RKO (cell line): ENCODE measurements at places on chromosomes 7 and 10.
A peak's percentile ranks its signal among the peaks of the same experiment; 100 is the strongest.

DNA sequence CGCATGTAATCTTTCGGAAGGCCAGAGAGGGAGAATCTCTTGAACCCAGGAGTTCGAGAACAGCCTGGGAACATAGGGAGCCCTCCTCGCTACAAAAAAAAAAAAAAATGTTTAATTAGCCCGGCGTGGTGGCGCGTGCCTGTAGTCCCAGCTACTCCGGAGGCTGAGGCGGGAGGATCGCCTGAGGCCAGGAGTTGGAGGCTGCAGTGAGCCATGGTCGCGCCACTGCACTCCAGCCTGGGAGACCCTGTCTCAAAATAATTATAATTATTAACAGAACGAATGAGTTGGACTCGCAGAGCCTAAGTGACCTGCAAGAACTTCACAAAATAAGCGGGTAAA, 794 bp downstream of the PCGF6 start:
- no peak for DNase-seq

DNA sequence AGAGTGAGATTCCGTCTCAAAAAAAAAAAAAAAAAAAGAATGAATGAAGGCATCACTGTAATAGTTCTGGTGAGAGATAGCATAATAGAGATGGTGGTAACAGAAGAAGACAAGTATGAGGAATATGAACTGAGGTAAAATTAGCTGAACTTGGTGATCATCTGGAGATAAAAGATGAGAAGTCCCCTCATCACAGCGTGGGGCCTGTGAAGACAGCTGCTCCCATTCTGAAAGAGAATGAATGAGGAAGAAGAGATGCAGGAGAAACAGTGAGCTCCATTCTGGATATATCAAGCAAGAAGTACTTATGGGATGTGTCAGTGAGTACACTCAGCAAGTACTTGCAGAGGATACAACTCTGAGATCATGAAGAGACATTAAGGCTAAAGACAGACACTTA, 28.7 kb downstream of the ARMH3 start:
- DNase-seq: peak; percentile 13

DNA sequence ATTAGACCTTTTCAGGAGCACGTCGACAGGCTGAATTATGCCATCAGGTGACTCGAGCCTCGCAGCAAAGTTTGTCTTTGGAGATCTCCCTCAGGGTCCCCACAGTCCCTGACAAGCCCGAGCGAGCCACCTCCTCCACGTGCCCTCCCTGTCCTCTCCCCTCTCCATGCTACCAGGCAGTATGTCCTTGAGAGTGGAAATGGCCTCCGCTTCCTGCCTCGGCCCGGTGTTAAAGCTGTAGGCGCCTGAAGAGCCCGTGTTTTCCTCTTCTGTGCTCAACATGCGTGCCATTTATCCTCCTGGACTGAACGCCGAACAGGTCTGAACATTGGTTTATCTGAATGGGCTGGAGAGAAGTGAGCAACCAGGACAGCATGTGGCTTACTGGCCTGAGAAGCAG, 82.6 kb downstream of the GPR26 start:
- DNase-seq: no peak

- DNase-seq: peak; percentile 25
Measured at GRCh38 chr10:52801947-52802346, 29.4 kb upstream of the MBL2 start.

DNA sequence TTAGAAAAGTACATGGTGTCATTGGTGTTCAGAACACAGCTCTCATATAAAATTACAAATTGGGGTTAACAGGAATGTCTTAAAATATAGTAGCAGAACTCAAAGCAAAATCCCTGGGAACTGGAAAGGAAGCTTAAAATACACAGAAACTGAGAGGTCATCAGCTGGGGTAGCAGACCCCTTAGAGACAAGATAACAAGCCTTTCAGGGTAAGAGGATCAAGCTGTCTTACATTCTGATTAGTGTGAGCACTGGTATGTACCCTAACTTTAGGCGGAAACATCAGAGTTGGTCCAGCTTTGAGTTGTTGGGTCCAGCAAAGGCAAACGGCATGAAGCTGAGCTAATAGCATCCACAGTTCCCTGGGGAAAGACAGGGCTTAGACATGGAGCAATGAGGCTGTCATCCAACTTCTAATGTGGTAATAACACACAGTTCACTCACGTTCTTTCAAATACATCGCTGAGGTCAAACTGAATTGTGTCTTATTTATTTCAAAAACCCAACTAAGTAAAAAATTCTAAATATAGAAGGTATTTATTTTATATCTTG, 32.6 kb downstream of the ARHGAP21 start:
- no peak for DNase-seq

GRCh38 chr10:49212783-49213182, 24.6 kb upstream of the TMEM273 start:
- DNase-seq: no peak

- DNase-seq: no peak
Measured at GRCh38 chr10:74055383-74056049, 57.6 kb downstream of the VCL start.

- DNase-seq: no peak
Measured at GRCh38 chr10:93147281-93147680, 73.6 kb downstream of the CYP26A1 start.

DNA sequence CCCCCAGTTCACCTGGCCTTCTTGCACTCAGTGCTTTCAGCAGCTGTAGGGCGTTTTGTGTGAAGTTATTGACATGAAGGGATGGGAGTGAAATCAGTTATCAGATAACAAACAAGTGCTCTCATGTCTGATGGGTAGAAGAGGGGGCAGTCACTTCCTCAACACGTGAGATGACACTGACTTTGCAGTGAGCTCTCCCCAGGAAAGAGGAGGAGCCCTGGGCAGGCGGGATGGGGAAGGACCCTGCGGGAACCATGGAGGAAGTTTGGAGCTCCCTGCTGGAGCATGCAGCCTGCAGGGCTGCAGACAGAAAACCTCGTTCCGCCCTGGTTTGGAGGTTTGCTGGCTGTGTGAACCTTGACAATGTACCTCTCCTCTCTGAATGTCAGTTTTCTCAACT, 38.7 kb downstream of the GPR26 start:
- no peak for DNase-seq

DNA sequence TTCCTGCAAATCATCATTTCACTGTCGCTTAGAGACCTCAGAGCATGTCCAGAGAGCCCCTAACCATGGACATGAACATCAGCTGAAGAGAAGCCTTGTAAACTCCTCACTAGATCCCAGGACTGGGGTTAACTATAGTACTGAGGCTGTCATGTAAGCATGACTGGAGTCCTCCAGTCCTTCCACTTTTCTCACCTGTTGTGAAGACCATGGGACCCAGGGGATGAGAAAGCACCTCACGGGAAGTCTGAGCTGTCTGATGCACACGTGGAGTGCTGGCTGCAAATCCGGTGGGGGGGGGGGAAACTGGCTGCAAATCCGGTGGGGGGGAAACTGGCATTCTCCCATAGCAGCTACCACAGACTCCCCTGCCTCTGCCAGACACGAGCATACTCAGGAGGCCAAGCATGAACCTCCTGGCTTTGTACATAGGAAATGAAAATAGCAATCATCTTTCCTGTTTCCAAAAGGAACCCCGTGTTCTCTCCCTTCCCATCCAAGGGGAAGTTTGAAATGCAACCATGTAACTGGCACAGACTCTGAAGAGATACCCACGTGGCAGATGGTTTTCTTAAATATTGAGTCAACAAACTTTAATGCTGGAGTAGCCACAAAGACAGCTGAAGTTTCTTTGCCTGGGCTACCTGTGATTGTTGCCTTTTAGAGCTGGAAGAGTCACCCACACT, 261.4 kb downstream of the ZMYND11 start:
- DNase-seq: no peak

- DNase-seq: no peak
Measured at GRCh38 chr10:77581738-77582137, 55.9 kb downstream of the KCNMA1 start.

DNA sequence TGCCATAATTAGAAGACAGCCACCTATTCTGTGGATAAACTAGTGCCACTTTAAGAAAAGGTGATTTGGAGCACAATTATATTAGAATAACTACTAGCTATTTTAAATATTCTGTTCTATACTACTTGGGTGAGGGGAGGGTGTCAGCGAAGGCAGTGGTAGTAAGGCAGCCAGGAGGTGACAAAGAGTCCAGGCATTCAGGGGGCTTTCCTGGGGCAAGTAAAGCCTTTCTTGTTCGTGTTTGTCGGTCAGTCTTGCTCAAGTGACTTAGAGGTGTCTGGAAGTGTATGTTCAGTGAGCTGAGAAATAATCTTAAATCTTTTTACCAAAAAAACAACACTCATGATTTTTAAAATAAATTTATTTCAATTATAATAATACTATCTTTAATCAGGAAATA, 34.4 kb downstream of the ADD3 start:
- no peak for DNase-seq

GRCh38 chr7:15594461-15594860, 32.6 kb upstream of the AGMO start:
- DNase-seq: no peak

- DNase-seq: no peak
Measured at GRCh38 chr10:79327090-79327457, 20.2 kb upstream of the PPIF start.

GRCh38 chr7:70005891-70006260, 407.6 kb downstream of the AUTS2 start:
- DNase-seq: no peak

DNA sequence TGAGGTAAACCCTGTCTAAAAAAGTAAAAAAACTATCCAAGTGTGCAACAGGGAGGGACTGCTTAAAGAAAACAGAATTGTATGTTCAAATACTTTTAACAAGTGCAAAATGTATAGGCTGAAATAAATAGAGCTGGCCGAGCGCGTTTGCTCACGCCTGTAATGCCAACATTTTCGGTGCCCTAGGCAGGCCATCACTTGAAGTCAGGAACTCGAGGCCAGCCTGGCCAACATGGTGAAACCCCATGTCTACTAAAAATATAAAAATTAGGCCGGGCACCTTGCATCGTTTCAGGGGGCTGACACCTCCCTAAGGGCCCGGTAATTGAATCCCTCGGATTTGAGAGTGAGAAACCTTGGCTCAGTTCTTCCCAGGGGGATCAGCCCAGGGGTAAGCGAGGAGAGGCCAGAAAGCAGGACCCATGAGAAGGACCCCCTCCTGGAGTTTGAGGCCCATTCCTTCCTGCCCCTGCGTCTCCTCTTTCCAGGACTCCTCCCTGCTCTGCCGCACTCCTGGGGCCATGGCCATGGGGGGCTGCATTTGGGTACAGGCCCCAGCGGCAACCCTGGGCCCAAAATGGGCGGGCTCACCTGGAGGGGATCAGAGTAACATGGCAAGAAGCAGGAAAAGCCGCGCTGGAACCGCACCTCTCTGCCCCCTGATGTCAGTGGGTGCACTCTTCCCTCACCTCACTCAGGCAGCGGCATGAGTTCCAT, 75.5 kb upstream of the TMEM248 start:
- no peak for DNase-seq

DNA sequence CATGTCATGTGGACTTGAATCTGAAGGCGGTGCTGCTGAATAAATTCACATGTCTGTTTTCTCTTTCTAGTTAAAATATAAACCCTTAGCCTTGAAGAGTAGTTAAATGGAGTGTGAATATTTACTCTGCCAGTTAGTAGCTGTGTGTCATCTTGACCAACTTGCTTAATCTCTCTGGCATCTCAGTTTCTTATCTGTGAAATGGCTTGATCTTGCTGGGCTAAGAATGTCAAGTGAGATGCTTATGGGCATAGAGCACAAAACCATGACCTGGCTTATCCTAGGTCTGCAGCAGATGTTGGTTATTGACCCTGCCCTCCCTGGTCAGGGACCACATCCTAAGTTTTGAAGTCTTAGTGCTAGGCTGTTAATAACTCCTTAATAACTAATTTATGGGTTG, 16.6 kb downstream of the ARID5B start:
- DNase-seq: no peak

DNA sequence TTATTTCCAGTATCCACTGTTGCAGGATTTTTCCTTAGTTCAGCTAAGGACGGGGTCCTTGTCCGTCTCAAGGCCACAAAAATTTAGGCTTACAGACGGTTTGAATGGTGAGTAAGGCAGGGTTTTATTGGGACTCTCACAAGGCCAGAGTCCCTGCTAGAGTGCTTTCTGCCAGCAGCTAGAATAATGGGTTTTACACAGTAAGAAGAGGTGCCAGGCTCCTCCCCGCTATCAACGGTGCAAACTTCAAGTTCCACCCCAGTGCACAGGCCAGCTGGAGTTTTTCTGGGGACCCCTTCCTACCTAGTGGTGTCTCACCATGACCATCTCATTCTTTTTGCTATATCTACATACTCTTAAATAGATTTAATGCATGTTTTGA, 198.5 kb upstream of the KCTD7 start:
- DNase-seq: no peak

DNA sequence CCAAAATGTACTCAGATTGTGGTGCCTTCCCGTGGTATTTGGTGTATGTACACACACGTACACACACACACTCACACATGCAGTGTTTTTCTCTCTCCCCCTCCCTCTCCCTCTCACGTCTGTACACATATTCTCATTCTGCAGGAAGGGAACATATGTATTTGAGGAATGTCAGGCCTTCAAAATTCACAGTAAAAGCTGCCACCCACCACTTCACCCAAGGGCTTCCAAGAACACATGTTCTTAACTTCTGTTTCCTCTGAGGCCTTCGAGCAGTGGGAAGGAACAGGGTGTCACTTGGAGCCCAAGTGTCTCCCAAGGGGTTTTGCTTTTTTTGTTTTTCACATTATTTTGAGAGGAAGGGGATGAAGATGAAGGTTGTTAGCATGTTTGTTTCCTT, 198.9 kb downstream of the TCF7L2 start:
- no peak for DNase-seq

DNA sequence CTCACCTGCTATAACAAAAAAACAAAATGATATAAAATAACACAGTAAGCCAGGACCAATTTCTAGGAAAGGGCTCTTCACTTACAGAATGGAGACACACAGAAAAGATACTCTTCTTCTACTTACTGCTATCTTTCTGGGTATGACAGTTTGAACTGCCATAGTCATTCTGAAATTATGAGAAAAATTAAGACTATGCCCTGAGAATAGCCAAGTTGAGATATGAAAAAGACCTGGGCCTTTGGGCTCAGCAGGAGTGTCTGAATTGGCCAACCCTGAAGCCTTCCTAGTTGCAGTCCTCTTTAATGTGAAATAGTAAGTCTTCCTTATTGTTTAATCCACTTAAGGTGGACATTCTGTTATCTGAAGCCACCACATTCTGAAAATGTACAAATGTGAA, 519.5 kb downstream of the GRID1 start:
- no peak for DNase-seq

DNA sequence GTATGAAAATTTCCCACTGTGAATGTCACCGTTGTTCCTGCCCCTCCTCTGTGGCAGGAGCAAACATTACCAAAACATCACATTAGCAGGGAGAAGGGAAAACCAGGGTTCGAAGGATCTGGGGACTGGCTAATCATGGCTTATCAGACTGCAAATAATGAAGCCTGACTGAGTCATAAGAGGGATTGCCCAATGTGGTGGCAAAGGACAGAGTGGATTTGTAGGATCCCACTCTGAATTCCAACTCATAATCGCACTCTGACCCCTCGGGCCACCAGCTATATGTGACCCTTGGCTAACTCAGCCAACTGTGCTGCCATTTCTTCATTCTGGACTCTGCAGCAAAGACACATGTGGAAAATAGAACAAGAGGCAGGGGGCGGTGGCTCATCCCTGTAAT, 347.3 kb upstream of the AUTS2 start:
- DNase-seq: no peak

- DNase-seq: no peak
Measured at GRCh38 chr7:11807000-11807399, 25.0 kb downstream of the THSD7A start.

- DNase-seq: no peak
Measured at GRCh38 chr7:155363852-155364600, 66.3 kb downstream of the INSIG1 start.

- no peak for DNase-seq
Measured at GRCh38 chr7:151859111-151859947, 17.6 kb downstream of the PRKAG2 start.

GRCh38 chr7:30464231-30464671, 14.3 kb downstream of the NOD1 start:
- DNase-seq: no peak
